A549 (cell line): ENCODE measurements at places on chromosomes 5 and 9.

DNA sequence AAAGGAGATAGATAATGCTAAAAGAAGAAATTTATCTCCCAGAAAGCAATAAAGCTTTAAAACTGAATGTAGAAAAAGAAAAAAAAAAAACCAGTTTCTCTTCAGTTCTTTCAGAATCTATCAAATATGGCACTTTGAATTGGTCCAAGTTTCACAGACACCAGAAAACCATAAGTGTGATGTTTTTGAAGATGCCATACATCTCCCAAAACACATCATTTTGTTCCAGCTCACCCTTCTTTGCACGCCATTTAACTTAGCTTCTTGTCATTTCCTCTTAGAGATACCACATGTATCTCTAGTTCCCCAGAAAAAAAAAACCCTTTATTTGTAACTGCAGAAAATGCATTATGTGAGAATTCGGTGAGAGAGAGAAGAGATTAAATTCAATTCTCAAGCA is 46.1 kb upstream of the MAMDC2 start:
- no peak for DNase-seq

DNA sequence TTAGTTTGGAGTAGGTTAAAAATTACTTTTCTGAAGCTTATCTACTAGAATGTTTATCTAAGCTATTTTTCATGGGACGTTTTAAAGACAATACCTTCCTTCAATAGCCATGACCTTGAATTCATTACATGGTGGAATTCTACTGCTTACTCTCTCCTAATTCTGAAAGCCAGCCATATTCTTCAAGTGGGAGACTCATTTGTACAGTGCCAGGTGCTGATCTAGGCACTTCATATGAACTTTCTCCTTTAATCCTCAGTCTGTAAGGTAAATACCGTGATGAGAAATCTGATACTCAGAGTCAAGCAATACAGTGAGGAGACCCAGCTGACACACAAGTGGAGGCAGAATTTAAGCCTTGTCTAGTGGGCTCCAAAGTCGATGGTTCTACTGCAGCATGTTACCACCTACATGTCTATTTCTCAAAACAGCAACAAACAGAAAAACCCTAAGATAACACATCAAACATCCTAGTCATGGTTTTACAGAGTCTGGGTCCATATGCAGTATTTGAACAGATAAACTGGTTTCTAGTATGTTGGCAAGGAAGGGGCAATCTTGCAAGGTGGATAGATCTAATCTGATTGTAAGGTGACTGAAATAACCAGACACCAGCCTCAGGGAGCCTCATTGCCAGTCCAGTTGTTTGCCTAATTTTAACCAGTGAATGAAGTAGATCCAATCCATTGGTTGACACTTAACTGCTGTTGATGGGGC is 243.7 kb downstream of the PIK3R1 start:
- no peak for DNase-seq

DNA sequence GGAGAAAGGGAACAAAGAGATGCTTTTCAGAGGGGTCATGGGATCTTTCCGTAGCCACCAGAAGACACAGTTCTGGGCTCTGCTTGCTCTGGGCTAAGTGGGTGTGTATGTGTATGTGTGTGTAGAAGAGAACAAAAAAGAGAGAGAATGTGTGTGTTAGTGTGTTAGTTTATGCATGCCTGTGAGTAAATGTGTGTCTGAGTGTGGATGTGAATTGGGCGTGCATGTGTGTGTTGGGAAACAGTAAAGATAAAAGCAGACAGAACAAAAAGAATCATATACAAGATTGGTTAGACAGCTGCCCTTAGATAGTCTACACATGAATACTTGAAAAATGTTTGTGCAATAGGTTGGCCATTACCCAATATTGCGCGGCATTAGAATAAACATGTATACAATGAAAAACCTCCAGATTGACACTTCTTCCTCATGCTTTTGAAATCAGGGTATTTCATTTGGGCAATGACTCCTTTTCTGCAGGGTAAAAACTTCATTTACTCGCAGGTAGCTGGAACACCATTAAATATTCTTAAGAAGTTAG is 36.5 kb upstream of the HSPA9 start:
- no peak for DNase-seq

- DNase-seq: no peak
Measured at GRCh38 chr5:131684051-131684450, 49.0 kb upstream of the RAPGEF6 start.

DNA sequence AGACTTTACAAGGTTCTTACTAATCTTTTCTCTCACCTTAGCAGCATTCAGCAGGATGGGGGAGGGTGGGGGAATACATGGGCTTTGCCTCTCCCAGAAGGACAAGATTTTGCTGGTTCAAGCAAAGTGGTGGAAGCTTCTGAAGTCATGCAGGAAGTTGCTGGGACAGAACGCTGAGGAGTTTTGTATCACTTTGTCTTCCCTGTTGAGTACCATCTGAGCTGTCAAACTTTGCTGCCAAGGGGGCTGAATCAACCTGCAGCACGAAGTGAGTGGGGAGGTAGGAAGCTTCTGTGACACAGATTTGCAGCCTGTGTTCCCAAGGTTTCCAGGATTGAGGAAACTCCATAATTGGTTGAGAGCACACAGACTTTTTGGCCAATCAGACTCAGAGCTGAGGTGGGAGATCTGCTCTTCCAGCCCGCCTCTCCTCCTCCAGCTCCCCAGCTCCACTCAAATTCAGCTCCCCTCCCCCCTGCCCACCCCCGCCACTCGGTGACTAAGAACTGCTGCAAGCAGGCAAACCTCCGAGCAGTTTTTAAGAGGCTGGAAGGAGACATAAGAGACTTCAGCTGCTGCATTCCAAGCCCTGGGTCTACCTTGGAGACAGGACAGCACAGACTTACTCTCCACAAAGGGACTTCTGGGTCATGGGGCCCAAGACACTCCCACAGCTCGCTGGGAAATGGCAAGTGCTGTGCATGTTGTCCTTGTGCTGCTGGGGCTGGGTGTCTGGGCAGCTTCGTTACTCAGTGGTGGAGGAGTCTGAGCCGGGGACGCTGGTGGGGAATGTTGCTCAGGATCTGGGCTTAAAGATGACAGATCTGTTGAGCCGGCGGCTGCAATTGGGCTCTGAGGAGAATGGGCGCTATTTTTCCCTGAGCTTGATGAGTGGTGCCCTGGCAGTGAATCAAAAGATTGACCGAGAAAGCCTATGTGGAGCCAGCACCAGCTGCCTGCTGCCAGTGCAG is at the start of gene PCDHGC5:
Gene PCDHGC5, plus strand, starts transcription at position 491 of the 971 bp plus-strand sequence. Its CDS starts 160 bp downstream, at position 651.
- no peak for DNase-seq

- no peak for DNase-seq
Measured at GRCh38 chr5:142758062-142758795, 11.9 kb upstream of the ARHGAP26 start.

GRCh38 chr9:79812099-79812498 is 240.3 kb downstream of the TLE4 start:
- no peak for DNase-seq

DNA sequence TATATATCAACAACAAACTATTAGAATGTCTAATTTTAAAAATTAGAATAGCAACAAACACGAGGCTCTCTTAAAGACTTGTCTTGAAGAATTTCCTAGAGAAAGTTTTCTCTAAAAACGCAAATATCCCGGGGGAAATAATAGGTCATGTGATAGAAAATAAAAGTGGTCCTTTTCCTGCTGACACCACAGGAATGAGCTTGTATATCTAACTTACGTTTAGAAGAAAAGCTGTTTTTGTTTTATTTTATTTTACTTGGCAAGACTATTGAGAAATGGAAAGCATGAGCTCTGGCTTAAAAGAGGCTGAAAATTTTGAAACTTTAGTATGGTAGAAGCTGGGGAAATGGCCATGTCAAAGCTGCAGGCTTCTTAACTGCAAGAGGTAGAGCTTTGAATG is 465.0 kb downstream of the AGTPBP1 start:
- DNase-seq: no peak

DNA sequence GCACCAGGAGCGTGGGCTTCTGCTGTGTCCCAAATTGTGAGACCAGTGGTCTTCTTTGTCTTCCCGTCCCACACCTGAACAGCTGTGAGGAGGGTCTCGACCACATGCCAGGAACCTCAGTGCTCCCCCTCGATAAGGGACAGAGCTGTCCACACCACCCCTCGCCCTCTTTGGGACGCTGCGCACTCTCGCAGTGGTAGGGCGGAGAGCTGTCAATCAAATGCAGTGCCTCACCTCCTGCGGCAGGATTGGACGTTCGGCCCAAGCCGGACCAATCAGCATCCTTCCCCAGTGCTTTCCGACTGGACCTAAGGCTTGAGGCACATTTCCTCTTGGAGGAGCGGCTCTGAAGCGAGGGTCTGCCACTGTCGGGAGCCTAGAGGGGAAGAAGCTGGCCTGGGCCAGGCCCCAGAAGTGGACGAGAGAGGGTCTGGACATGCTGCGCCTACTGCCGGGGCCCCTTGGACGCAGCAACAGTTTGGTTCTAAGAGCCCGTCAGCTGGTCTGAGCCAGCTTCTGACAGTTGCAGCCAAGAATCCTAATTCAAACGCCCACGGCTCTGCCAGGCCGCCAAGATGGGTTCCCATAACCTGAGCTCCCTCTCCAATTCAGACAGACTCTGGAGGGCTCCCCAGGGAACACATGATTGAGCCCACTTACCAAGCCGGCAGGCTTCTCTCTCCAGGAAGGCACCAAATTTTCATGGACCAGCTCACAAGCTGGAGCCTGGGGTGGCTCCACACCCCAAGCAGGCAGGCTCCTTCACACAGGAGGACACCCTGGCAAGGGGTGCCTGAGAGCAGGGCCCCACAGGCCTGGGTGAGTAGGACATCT is 28.1 kb upstream of the ADAMTS2 start:
- DNase-seq: no peak

DNA sequence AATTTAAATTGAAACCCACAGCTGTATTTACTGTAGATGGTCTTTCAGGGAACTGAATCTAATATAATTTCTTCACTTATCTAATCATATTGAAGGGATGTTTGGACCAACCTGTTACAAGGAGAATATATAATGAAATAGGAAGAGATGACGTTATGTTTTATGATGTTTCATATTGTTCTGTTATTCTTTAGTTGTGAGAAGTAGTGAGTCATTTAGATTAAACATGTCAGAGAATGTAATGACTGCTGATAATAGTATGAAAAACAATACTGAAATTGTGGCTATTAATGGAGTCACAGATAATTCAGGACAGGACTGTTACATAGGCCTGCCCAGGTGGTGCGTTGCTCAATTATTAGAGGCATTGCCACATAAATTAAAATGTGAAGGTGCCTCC is 1993.4 kb downstream of the EFNA5 start:
- DNase-seq: no peak
